ENCODE measurements at places on chromosomes 4 and X.

- peak; percentile 13 for DNase-seq
These were observed 54.6 kb upstream of the LHFPL1 start for GRCh38 chrX:112734290-112734689.

- DNase-seq: no peak
These were observed 11.1 kb downstream of the ACOT9 start for GRCh38 chrX:23731951-23732350.

- DNase-seq: no peak
These were observed 179.2 kb downstream of the SLC7A11 start for GRCh38 chr4:138062929-138063328.

DNA sequence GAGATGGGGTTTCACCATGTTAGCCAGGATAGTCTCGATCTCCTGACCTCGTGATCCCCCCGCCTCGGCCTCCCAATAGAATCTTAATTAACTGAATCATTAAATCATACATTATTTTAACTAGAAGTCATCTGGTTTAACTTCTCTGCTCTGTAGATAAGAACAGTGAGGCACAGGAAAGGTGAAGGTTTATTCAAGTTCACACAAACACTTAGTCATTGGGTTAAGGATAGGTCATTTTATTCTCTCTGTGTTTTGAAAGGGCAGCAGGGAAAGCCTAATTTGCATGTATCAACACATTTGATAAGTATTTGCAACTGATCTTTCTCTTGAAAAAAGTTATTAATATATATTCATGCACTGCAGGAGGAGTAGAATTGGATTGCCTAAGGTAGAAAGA, 1.1 kb upstream of the ETNPPL start:
- no peak for DNase-seq
